ENCODE measurements at places on chromosomes 2 and 18.

GRCh38 chr2:122486086-122486485 lies 730.6 kb downstream of the TSN start:
- DNase-seq: no peak

DNA sequence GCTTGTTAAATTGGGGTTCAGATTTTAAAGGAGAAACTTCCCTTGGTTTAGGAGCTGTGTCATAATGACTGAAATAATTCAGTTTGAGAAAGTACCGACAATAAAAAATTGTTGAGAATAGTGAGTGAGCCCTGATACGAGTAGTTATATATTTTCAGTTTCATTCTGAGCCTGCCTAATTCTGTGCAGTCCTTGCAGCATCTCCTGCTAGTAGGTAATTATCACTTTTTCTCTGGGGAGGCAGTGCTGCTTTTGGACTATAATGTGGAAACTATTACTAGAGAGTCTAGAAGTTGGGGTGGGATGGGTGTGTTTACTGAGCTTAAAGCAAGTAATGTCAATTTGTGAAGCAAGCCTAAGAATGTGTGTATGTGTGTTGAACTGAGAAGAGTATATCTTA lies 21.7 kb downstream of the ZNF638 start:
- no peak for DNase-seq

DNA sequence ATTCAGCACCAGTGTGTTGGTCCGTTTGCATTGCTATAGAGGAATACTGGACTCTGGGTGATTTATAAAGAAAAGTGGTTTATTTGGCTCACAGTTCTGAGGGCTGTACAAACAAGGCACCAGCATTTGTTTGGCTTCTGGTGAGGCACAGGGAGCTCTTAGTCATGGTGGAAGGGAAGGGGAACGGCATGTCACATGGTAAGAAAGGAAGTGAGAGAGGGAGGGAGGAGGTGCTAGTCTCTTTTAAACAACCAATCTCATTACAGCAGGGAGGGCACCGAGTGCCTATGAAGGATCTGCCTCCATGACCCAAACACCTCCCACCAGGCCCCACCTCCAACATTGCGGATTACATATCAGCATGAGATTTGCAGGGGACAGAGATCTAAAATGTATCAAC lies 143.9 kb upstream of the DLX2 start:
- DNase-seq: no peak

- DNase-seq: no peak
These were observed 121.8 kb upstream of the RIOK3 start for GRCh38 chr18:23331091-23331920.

DNA sequence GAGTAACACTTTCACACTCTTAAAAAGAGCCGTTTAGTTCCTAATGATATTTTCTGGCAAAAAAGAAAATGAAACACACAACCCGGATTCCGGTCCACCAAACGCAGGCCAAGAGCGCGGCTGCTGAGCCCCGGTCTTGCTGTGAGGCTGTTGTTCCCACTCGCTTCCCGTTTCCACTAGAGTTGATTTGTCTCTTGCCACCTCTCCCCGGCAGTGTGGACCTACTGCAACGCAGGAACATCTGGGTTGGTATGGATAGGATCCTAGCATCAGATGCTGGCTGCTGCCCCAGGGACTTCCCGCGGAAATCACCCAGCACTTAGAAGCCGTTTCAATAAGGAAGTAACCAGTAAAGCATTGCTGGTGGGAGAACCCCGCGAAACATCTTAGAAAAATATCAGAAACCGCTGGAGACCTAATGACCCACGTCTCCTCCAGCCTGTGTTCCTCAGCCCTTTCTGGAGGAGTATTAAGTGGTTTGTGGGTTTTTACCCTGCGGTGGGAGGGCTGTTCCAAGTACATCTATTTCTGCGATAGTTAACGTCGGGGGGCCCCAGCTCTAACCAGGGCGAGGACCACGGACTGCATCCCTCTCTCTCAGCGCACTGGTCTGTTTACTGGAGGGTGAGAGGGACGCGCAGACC lies 939 bp downstream of the DOCK10 start:
- DNase-seq: peak; percentile 66

- no peak for DNase-seq
These were observed 57.4 kb downstream of the KCNE4 start for GRCh38 chr2:223109341-223109740.

DNA sequence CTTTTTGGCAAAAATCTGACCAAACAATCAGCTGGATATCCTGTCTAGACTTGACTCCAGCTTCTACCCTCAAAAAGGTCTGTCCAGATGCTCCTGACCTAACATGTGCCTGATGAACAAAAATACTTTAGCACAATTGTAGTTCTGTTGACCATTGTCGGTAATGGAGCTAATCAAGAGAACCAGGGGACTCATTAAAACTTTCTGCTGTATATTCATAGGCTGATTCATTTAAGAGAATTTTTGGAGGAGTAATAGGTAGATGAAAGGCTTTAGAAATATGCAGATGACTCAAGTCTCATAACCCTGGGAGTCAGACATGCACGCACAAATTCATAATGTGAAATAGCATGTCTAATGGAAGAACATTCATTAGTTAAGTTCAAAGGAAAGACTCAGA lies 514.2 kb downstream of the TXNL1 start:
- DNase-seq: no peak

DNA sequence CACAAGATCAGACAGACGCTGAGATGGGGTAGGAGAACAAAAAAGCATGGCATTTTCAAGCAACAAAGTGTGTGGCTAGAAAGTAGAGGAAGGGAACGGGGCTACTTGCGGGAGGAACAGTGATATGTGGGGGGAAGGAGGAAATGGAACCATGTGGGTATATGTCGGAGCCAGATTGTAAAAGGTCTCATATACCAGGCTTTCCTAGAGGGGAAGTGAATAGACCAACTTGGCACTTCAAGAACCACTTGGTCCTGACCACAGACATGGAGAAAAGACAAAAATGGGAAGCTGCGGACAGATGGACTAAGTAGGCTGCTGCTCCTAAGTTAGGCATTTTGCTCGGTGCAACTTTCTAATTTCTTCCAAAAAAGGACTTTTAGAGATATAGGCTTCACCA lies 196.0 kb downstream of the DCC start:
- no peak for DNase-seq

Measured in activated T-cell treated with anti-CD3 and anti-CD28 coated beads, Interleukin-2, amount 50 U/mL, for 1 hour (primary cell).